Stimulated activated CD4-positive, alpha-beta T cell treated with anti-CD3 and anti-CD28 coated beads, TNF-alpha, amount 100 ng/mL, for 48 hours (primary cell): ENCODE measurements at places on chromosomes 13 and 19.
A peak's percentile ranks its signal among the peaks of the same experiment; 100 is the strongest.

DNA sequence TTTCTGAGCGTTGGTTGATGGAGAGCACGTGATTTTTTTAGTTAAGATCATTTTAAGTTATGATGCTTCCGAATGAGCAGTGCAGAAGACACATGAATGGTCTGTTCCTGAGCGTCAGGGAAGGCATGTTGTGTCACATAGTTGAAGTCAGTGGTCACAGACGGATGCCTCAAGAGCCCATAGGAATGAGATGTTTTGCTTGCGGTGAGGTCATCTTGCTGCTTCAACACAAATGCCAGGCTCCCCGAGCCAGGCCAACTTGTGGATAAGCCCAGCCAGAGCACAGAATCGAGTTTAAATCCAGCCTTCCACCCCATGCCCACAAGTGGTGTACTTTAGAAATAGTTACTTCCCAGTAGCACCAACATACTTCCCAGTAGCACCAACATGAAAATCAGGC, 5.4 kb downstream of the UPF3A start:
- no peak for DNase-seq

DNA sequence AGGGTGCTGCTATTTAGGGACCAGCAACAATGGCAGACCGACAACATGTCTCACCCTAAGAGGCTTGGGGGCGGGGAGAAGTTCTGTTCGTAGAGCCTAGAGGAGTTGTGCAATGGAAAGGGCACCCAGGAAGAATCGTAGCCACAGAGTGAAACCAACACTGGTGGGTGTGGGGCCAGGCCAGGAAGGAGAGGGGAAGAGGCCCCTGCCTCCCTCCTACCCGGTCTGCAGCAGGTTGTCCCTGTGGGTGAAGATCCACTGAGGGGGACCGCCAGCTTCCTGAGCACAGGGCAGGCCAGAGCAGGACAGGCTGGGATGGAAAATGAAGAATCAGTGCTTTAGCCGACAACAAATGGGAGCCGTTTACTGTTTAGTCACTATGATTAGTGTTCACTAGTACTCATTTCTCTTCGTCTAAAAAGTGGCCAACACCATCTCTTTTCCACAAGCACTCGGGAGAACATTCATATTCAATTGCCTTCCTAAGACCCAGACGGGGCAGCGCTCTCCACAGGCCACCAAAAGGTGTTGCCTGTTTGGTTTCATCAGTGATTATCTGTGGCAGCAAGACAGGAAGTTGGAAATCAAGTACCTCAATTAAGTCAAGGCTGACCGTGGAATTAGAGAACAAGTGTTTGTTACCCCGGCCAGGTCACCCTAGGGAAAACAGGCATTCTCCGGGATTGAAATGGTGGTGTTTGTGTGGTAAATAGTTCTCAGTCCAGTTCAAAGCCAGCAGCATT, 1.1 kb upstream of the ATP11A start:
- DNase-seq = peak; percentile 75

GRCh38 chr19:1921825-1922224, 16.6 kb downstream of the ADAT3 start:
- no peak for DNase-seq

GRCh38 chr13:24678151-24678550, 2.1 kb upstream of the ATP12A start:
- DNase-seq = no peak

GRCh38 chr19:49491804-49492572, 4.2 kb upstream of the RPS11 start:
- DNase-seq = no peak

- DNase-seq = no peak
Observed at GRCh38 chr19:47740866-47741519, 4.4 kb upstream of the NOP53 start.

GRCh38 chr13:59734393-59734792, 429.3 kb downstream of the DIAPH3 start:
- no peak for DNase-seq

DNA sequence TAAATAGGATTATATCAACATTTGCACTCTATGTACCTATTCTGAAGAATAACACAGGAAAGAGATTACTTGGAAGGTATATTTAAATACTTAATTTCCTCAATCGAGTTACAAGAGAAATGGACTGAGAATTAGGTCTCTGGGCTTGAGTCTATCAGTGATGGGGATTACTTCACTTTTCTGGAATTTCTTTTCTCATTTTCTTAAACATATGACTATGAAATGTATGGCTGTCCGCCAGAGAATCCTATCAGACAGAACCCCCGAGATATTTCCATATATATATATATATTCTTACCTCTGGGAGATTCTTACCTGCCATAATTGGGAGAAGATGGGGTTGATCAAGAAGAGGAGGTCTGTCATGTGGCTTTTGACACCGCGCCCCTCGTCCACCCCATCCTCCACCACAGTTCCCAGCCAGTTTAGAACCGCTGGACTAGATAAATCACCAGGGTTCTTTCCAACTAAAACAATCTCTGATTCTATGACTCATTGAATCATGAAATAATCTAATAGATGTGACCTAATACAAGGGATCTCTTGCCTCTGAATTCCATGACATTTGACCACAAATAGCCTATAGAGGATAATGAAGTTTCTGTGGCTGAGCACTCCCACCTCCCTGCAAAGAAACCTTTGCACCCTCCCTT, 231.3 kb downstream of the TBC1D4 start:
- no peak for DNase-seq

DNA sequence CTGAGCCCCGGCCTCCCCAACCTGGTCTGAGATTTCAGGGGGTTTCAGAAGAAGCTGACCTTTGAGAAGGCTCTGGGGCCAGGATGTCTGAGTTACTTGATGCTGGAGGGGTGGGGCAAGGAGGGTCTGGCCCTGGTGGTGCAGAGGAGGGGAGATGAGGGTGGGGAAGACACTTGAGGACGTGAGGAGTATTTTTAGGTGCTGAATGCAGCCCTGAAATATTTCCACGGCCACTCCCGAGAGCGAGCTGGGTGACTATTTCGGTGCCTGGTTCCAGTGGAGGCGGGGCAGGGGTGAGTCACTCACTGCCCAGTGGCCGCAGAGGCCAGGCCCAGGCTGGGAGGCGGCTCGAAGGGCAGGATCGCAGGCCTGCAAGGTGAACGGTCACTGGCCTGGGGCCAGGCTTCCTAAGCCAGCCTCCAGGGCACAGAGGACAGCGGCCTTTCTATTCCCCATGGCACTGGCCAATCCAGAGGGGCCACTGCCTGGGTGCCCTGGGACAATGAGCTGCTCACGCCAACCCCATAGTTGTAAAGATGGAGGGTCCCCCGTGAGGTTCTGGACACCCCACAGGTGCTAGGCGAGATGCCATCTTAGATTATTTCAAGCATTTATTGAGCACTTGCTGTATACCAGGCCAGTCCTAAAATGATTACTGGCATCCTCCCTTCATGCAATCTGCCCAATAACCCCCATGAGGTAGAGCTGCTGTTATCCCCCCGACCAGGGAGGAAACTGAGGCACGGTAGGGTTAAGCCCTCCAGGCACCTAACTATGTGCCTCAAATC, 19.7 kb upstream of the JUND start:
- no peak for DNase-seq

- DNase-seq = peak; percentile 90
Observed at GRCh38 chr19:36054733-36055686, at the start of gene WDR62. Gene WDR62 (plus strand): TSS chr19:36054897. CDS start chr19:36054972, 75 bp downstream.

DNA sequence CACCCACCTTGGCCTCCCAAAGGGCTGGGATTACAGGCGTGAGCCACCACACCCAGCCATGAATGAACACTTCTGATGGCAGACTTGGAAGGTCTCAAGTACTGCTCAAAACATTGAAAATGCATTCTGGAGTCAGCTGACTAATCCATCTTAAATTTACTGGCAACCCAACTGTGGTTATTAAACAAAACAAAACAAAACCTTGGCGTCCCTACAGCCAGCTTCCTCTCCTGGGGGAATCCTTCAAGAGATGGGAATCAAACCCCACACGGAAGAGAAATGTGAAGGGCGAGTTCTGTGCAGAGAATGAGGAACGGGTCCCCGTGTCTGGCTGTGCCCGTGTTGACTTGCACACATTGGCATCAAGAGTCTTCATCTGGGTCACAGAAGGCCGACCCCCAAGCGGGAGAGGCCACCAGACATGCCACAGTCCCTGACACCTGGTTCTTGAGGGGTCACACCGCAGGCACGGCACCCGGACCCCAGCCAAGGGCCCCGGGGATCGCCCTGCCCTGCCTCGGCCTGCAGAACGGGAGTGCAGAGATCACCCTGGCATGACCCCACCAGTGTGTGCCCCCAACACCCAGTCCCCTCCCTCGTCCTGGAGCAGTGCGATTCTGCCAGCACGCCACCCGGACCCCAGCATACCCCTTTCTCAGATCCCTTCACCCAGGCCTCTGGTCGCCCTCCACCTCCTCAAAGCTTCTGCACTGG, 3.2 kb downstream of the MAP2K2 start:
- DNase-seq = no peak

DNA sequence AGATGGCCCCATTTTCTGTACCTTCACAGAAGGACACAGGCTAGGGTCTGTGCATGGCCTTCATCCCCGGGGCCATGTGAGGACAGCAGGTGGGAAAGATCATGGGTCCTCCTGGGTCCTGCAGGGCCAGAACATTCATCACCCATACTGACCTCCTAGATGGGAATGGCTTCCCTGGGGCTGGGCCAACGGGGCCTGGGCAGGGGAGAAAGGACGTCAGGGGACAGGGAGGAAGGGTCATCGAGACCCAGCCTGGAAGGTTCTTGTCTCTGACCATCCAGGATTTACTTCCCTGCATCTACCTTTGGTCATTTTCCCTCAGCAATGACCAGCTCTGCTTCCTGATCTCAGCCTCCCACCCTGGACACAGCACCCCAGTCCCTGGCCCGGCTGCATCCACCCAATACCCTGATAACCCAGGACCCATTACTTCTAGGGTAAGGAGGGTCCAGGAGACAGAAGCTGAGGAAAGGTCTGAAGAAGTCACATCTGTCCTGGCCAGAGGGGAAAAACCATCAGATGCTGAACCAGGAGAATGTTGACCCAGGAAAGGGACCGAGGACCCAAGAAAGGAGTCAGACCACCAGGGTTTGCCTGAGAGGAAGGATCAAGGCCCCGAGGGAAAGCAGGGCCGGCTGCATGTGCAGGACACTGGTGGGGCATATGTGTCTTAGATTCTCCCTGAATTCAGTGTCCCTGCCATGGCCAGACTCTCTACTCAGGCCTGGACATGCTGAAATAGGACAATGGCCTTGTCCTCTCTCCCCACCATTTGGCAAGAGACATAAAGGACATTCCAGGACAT, 7.0 kb upstream of the CEACAM7 start:
- no peak for DNase-seq

DNA sequence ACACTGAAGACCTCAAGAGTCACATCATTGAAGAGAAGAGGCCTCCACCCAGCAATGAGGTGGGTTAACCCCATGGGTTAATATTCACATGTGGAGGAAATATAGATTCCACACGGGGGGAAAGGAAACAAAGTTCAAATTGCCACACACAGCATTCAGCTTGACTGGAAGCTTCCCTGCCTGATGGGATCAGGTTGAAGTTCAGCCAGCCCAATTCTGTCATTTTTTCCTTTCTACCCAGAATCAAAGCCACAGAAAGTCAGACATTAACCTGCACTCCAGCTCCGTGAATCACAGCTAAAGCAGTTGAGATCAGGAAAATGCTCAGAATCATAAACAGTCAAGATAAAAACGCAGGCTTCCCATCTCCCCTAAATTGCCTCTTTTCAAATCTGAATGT, 208.7 kb upstream of the OBI1 start:
- no peak for DNase-seq

- no peak for DNase-seq
Observed at GRCh38 chr19:8500158-8500557, 2.3 kb downstream of the PRAM1 start.

DNA sequence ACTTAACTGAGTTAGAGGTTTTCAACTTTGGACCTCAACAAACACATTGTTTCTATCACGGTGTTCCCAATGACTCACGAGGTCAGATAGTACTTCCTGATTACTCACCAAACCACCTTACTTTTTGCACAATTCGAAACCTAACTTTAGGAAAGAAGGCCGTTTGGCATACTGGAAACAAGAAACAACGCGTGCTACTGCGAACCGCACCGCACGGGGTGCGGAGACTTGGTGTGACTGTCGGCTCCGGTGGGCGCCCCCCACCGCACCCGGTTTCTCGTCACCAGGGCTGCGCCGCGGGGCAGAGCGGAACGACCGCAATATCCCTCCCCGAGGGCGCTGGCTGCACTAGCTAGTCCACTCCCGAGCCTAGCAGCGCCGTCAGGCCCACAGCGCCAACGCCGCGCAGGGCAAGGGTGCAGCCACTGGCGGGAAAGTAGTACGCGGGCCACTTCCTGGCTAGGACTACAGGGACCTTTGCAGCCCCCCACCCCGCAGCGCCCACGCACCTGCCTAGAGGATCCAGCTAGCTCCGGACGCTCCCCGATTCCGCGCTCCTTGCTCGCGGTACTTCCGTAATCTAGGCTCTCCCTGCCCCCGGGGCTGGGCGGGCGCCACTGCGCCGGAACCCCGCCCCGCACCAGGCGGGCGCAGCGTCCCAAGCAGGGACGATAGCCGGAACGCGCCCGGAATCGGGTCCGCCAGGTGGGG, at the start of gene PARP4:
PARP4 (minus strand) TSS at position 582 of the 711 bp plus-strand sequence. CDS start 9,002 bp downstream, outside the sequence.
- DNase-seq = peak; percentile 54

GRCh38 chr19:8611391-8611876, 919 bp upstream of the ADAMTS10 start:
- no peak for DNase-seq

GRCh38 chr13:41775251-41775650, 185.7 kb downstream of the VWA8 start:
- DNase-seq = no peak

GRCh38 chr13:84339456-84339855, 457.2 kb upstream of the SLITRK1 start:
- no peak for DNase-seq

DNA sequence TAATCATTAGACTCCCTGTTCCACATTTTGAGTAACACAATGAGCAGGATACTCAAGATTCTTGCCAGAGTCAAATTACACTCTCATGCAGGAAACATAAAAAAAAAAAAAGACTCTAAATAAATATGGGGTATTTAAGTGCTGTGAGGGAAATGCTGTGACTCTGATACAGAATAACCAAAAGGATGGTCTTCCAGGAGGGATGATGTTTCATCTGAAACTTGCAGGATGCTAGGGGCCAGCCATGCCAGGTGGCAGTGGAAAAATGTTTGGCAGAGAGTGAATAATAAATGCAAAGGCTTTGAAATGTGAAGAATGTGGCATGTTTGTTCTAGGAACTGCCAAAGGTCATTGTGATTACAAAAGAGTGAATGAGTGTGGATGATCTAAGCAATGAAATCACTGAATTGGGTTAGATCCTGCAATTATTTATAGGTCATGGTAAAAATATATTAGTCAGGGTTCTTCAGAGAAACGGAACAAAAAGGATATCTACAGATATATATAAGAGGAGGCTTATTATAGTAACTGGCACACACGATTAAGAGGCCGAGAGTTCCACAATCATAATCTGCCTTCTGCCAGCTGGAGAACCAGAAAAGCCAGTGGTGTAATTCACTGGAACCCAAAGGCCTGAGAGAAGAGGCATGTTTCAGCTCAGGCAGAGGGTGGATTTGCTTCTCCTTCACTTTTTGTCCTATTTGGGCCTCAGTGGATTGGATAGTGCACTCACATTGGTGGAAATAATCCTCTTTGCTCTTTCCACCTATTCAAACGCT, 1832.8 kb upstream of the MIR17HG start:
- no peak for DNase-seq
